Activated CD4-positive, alpha-beta T cell treated with anti-CD3 and anti-CD28 coated beads, Interleukin-10, Interleukin-2, amounts not matched to agents 100 ng/mL and 50 ng/mL, durations not matched to agents 16 hours and 8 hours (primary cell): ENCODE measurements at places on chromosomes 2 and 18.

DNA sequence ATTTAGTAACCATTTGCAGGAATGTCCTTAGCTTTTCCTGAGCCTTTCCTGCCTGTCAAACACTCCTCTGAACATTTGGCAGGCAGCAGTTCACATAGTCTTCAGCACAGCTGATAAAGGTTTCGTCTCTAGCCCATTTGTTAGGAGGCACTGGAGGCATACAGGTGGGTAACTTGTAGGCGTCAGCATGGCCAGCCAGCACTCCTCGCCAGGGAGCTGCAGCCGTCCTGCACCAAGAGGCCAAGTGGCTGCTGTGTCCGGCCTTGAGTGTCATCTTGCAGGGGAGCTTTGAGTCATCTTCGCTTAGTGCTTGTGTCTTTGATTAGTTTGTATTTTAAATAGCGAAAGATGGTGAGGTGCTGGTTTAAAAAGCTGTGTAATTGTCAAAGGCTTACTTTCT is 120.3 kb upstream of the NFATC1 start:
- DNase-seq: no peak

GRCh38 chr2:164803776-164804466 is 37.7 kb downstream of the COBLL1 start:
- DNase-seq: no peak

GRCh38 chr2:37782155-37782673 is 110.8 kb upstream of the CDC42EP3 start:
- DNase-seq: no peak

DNA sequence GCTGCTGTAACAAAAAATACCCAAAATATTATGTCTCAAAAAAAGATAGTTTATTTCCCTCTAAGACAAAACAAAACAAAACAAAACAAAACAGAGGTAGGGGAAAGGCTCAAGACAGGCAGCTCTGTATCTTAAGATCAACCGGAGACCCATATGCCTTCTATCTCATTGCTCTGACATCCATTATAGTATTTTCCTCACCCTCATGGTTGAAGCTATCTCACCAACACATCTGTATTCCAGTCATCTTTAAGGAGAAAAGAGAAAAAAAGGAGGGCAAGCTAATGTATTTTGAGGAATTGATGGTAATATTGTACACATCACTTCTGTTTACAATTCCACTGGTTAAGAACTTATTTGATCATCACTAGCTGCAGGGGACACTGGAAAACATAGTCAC is 239.7 kb downstream of the ICOS start:
- DNase-seq: no peak

DNA sequence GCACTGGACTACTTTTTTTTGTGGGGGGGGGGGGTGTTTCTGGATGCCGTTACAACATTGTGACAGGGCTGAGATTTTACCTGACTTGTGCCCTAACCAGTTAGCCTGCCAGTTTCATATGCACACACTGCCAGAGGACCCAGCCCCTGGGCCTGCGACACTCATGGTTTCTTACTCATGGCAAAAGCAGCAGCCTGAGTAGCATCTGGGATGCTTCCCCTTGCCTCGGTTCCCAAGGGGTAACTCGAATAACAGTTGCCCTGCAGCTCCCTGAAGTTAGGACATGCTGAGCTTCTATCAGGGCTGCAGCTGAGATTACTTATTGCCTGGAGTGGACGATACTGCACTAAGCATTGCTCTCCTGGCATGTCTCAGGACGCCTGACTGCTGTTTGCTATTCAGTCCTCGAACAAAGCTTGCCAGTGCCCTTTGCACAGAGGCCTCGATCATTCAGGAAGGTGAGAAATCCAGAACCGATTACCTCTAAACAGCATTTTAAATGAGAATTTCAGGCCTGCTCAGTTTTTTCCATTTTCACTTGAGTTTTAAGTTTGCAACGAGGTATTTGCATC is 47.9 kb downstream of the TRPM8 start:
- no peak for DNase-seq

DNA sequence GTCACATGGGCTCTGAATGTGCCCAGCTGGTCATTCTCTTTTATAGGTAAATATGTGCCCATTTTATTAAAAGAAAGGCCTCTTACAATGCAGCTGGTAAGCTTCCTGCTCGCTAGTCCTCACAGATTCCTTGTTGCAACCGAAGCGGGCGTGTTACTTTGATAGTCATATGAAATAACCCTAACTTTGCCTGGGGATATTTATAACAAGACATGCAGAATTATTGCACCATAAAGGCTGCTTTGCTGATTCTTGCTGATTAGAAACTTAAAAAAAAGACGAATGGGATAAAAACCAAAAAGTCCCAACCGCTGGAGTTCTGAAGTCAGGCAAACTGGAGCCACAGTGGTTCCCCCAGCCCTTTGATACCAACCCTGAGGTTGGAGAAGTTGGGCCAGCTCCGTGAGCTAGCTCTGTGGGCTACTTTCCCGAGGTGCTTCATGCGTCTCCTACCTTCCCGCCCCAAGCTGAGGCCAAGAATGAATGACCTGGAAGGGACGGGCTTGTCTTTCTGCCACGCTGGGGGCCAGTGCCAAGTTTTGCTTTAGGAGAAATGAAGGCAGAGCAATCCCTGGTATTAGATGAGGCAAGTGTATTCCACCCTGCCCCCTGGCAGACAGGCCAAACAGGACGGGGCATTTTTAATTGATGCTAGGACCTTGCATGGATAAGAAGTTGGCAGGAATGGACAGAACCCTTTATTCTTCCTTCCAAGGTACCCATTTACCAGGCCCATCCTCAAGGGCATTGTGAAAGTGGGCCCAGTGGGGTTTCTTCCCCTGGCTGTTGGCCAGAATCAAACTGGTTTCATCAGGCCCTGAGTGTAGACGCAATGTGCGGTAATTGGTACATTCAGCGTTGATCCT is 140.4 kb downstream of the KCTD1 start:
- DNase-seq: no peak
